A549 treated with Mapracorat at 1 μM for 4 hours (cell line): ENCODE measurements at places on chromosomes 4 and X. TPM values are rescaled to one million over a fixed set of nuclear protein-coding genes. Genes with fewer than 3 reads are reported as not detected.

GPC4 gene
- total RNA-seq, result 0.05 to 0.06 TPM in 2 of 5 replicates, not detected in the others

CENPVL1 gene
- not detected in 5 replicates for total RNA-seq

USP51 gene
- 0.41 to 0.60 TPM (median 0.43 TPM) in 5 replicates for total RNA-seq

DAPP1 gene
- total RNA-seq, result not detected in 5 replicates

MAGED4 gene
- 4.0 to 11.5 TPM (median 5.3 TPM) in 5 replicates for total RNA-seq

SMIM20 gene
- 23.5 to 27.2 TPM (median 24.2 TPM) in 5 replicates for total RNA-seq

SPANXN3 gene
- not detected in 5 replicates for total RNA-seq

PAK3 gene
- total RNA-seq, result not detected in 5 replicates

NOX1 gene
- 0.07 to 0.14 TPM (median 0.10 TPM) in 3 of 5 replicates, not detected in the others for total RNA-seq

FAM9C gene
- 0.07 TPM in 1 of 5 replicates, not detected in the others for total RNA-seq

TMPRSS11D gene
- total RNA-seq, result not detected in 5 replicates

TAF7L gene
- 0.05 to 0.20 TPM (median 0.13 TPM) in 5 replicates for total RNA-seq

COL4A5 gene
- total RNA-seq, result 9.1 to 12.9 TPM (median 11.7 TPM) in 5 replicates

STAP1 gene
- total RNA-seq, result not detected in 5 replicates

GAGE13 gene
- total RNA-seq, result not detected in 5 replicates

PPP2R3B gene
- 16.1 to 28.2 TPM (median 26.5 TPM) in 5 replicates for total RNA-seq
